ENCODE measurements at places on chromosomes 7 and 10. TPM values are rescaled to one million over a fixed set of nuclear protein-coding genes. Genes with fewer than 3 reads are reported as not detected.

- H3K27ac ChIP-seq = no peak overlapping the region
- H3K4me3 ChIP-seq = no peak overlapping the region
- H3K4me1 ChIP-seq = peaks cover 12% of the 10 kb centered on the region
- H3K27me3 ChIP-seq = no peaks in the 10 kb centered on the region
- no peaks in the 10 kb centered on the region for H3K36me3 ChIP-seq
Observed at GRCh38 chr10:62112300-62112699, 156.3 kb downstream of the RTKN2 start.

GRCh38 chr7:130107949-130108674 is 37.8 kb downstream of the KLHDC10 start:
- H3K27me3 ChIP-seq = no peaks in the 10 kb centered on the region
- H3K27ac ChIP-seq = no peak overlapping the region
- no peak overlapping the region for H3K4me3 ChIP-seq
- DNase-seq = no peak
- H3K4me1 ChIP-seq = no peaks in the 10 kb centered on the region
- no peaks in the 10 kb centered on the region for H3K36me3 ChIP-seq

The MBL2 gene
- total RNA-seq = not detected

The IDI2 gene
- not detected for total RNA-seq

- no peaks in the 10 kb centered on the region for H3K36me3 ChIP-seq
- H3K4me1 ChIP-seq = no peaks in the 10 kb centered on the region
- peaks cover 13% of the 10 kb centered on the region for H3K27me3 ChIP-seq
- no peak overlapping the region for H3K27ac ChIP-seq
Observed at GRCh38 chr7:20121404-20121803, 95.8 kb downstream of the MACC1 start.

DNA sequence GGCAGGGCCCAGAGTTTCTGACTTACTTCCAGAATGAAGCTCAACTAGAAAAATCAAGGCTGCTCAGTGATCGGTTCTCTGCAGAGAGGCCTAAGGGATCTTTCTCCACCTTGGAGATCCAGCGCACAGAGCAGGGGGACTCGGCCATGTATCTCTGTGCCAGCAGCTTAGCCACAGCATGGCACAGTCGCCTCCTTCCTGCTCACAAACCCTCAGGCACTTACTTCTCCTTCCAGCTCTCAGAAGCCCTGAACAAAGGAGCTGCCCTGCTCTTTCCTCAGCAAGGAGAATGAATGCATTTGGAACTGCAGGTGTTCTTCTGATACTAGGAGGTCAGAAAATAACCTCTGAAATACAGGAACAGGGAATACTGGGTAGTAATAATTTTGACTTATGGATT is 219.7 kb upstream of the PRSS1 start:
- no peak for DNase-seq
- no peak overlapping the region for H3K27ac ChIP-seq
- H3K36me3 ChIP-seq = no peaks in the 10 kb centered on the region
- H3K27me3 ChIP-seq = peaks cover 64% of the 10 kb centered on the region
- no peaks in the 10 kb centered on the region for H3K4me1 ChIP-seq
- no peak overlapping the region for H3K4me3 ChIP-seq

DNA sequence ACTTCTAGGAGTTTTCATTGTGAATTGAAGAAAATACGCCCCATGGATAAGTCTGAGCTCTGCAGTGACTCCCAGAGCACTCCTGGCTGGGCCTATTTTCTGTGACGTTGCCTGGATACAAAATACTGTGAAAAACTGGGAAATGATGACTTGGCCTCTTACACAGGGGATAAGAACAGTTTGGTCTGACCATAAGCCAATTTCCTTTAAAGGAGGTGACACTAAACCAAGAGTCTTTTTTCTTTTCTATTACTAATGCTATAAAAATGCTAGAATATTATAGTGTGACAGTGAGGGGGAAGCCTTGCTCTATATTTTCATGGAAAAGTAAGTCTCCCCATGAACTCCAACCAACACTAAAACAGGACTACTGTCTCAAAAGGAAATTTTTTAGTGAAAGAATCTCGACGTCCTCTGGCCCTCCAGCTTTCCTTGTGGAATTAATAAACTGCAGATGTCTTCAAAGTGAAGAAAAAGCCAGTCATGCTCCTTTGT is 45.5 kb downstream of the MYOF start:
- peak overlapping the region; percentile 95 for H3K27ac ChIP-seq
- peak; percentile 82 for DNase-seq
- no peak overlapping the region for H3K4me3 ChIP-seq
- no peaks in the 10 kb centered on the region for H3K27me3 ChIP-seq
- H3K36me3 ChIP-seq = no peaks in the 10 kb centered on the region

The TEX47 gene
- not detected for total RNA-seq

GRCh38 chr10:73898730-73899410 is 12.1 kb upstream of the PLAU start:
- no peak for DNase-seq
- no peak overlapping the region for H3K27ac ChIP-seq
- no peak overlapping the region for H3K4me3 ChIP-seq
- no peaks in the 10 kb centered on the region for H3K27me3 ChIP-seq
- H3K4me1 ChIP-seq = no peaks in the 10 kb centered on the region

The MMD2 gene
- total RNA-seq = not detected

GRCh38 chr7:157687845-157688532 is 351.2 kb downstream of the DNAJB6 start:
- H3K27ac ChIP-seq = no peak overlapping the region
- H3K27me3 ChIP-seq = peaks cover 96% of the 10 kb centered on the region
- H3K4me3 ChIP-seq = no peak overlapping the region
- no peak for DNase-seq
- H3K4me1 ChIP-seq = no peaks in the 10 kb centered on the region

- H3K36me3 ChIP-seq = no peaks in the 10 kb centered on the region
- no peak for DNase-seq
- no peaks in the 10 kb centered on the region for H3K4me1 ChIP-seq
- H3K27me3 ChIP-seq = no peaks in the 10 kb centered on the region
- H3K27ac ChIP-seq = no peak overlapping the region
- H3K4me3 ChIP-seq = no peak overlapping the region
Observed at GRCh38 chr7:144497282-144497681, 93.8 kb upstream of the NOBOX start.

DNA sequence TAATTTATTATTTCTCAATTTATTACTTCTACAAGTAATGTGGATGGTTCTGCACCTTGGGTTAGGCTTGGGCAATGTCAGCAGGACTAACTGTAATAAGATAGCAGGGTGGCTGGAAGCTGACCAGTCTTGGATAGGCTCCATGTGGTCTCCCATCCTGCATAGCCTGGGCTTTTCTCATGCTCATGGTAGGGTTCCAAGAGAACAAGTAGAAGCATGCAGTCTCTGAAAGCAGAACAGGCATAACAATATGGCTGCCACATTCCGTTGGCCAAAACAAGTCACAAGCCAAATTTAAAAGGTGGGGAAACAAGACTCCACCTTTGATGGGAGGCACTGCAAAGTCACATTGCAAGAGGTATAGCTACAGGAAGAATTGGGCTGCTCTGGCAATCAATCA is 98.6 kb upstream of the MDFIC start:
- no peaks in the 10 kb centered on the region for H3K36me3 ChIP-seq
- H3K27ac ChIP-seq = no peak overlapping the region
- DNase-seq = no peak
- H3K27me3 ChIP-seq = no peaks in the 10 kb centered on the region
- H3K4me1 ChIP-seq = no peaks in the 10 kb centered on the region

The MACC1 gene
- total RNA-seq = not detected
